ENCODE measurements at places on chromosomes 1 and 21.

DNA sequence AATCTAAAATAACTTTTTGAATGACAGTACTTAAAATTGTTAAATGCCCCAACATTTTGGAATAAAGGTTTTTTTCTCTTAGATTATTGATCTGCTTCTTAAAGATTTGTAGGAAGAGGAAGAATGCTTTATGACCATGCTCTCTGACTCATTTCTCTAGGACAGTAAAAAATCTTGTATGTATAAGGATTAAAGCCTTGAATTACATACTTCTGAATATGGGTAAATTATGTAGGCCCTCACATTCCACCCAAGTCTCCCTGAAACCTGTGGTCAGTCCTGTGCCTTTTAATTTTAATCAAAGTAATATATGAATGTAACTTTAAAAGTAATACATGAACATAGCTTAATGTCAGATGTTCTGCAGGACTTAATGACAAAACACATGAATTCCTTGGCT lies 50.5 kb downstream of the ABCD3 start:
- no peak for DNase-seq

GRCh38 chr1:157195521-157196244 lies 57.5 kb upstream of the ETV3 start:
- DNase-seq, result no peak

DNA sequence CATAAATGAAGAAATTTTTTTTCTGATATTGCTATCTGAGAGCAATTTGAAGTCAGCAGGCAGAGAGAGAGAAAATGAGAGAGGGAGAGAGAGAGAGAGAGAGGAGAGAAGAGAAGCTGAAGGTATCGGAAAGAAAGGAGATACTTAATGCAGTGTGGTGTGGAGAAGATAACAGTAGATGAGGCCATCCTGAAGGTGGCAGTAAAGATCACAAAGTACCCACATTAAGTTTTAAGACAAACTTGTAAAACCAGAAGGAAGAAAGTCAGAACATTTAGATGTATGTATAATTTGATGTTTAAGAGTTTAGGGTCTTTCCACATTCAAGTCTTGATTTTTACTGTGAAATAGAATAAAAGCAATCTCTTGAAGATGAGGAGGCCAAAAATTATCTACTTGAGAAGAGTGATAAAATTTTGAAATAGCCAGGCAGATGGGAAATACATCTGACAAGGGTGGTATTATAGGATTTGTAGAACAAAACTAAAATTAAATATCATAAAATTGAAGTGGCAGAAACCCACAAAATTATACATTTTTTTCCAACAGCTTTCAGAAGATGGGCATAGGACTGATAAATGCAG lies 1753.4 kb downstream of the MRPL39 start:
- peak; percentile 7 for DNase-seq

DNA sequence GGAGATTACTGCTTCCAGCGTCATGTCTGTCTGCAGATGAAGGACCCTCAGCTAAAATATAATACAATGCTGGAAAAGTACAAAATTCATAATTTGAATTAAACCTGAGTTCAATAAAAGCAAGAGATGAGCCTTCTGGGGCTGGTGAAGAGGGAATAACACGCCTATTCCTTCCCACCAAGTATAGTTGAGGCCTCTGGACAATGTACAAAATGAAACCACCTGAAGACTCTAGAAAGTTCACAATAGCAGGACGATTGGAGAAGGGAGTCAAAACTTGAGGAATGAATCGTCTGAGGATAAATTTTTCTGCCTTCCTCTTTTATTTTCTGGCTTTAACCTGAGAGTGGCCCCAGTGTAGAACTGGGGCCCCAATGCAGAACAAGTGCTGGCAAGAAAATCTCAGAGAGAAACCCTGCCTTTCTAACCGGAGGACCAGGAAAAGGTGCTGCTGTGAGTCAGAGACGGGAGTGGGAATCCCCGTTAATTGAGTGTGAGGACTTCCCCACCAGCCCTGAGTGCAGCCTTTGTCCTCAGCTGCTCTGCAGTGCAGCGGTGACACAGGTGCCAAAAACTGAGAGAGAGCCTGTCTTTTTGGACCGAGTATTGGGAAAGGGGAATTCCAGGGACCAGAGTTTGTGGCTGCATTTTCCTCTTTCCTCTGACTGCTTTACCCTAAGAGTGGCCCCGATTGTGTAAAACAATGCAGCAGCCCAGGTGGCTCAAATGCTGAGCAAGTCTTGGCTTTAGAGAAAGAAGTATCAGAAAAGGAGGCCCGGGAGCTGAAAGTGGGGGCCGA lies 264.9 kb downstream of the DYRK1A start:
- DNase-seq, result no peak

- DNase-seq, result no peak
Observed at GRCh38 chr21:45336870-45337269, 49.2 kb upstream of the POFUT2 start.

GRCh38 chr1:220430059-220430458 lies 97.9 kb upstream of the MARK1 start:
- no peak for DNase-seq

GRCh38 chr1:235468970-235469369 lies 35.3 kb downstream of the B3GALNT2 start:
- no peak for DNase-seq

GRCh38 chr1:180997843-180998504 lies 24.7 kb downstream of the STX6 start:
- no peak for DNase-seq

- no peak for DNase-seq
Observed at GRCh38 chr1:50611675-50612074, 188.4 kb upstream of the DMRTA2 start.

GRCh38 chr1:49307457-49307856 lies 530.8 kb upstream of the BEND5 start:
- DNase-seq, result no peak

GRCh38 chr1:190792873-190793272 lies 315.2 kb upstream of the BRINP3 start:
- no peak for DNase-seq

GRCh38 chr1:169001353-169001752 lies 105.1 kb upstream of the ATP1B1 start:
- no peak for DNase-seq

DNA sequence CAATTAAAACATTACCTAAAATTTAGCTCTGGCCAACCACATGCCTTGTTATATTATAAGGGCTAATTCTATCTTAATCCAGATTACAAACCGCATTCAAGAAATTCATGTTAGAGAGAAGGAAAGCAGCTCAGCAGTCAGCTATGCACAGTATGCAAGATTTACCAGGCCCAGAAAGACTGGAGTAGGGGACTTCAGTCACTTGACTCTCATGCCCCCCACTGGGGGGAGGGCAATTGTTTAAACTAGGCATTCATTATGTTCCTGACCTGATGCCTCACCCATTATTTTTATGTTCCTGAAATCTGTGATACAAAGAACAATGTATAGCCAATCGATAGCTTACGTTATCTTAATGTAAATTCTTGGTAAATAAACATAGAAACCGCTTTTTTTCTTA lies 96.9 kb downstream of the ZNF644 start:
- DNase-seq, result no peak

DNA sequence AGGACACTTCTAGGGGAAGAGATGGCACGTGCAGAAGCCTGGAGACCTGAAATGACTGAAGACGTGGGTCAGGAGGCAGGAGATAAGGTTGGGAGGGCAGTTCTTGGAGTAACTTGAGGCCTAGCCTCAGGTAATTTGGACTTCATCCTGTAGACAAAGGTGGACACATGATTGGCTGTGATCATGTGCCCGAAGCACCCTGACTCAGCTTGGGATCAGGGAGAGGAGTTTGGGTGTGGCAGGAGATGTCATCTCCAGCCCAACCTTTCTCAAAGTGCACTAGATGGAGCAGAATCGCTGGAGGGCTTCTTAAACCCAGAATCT lies 1.5 kb downstream of the SLC66A1 start:
- DNase-seq, result no peak

GRCh38 chr21:42505090-42505726 lies 8.4 kb upstream of the SLC37A1 start:
- no peak for DNase-seq

DNA sequence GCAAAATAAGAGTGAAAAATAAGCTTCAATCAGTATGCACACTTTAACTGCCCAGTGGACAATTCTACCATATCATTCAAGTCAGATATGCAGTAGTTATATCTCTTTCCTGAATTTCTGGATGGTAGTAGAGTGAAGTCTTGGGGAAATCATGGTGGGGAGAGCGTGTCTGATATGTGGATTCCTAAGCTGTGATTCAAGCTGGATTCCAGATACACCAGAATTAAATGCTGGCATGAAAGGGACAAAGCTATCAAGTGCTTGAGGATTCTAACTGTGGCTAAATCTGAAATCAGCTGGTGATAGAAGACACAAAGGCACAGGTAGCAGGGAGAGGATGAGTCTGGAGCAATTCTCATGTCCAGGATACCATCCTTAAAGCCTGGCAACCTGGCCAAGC lies 323.5 kb downstream of the DUSP10 start:
- DNase-seq, result no peak

GRCh38 chr21:44503901-44504399 lies 36.0 kb downstream of the KRTAP10-1 start:
- no peak for DNase-seq

GRCh38 chr1:20413776-20414140 lies 72.3 kb downstream of the CAMK2N1 start:
- DNase-seq, result no peak

GRCh38 chr1:150002217-150002616 lies 8.3 kb downstream of the OTUD7B start:
- no peak for DNase-seq

GRCh38 chr1:97920276-97920831 lies 480 bp downstream of the DPYD start:
- peak; percentile 17 for DNase-seq
